ENCODE measurements at places on chromosomes 4 and X.

DNA sequence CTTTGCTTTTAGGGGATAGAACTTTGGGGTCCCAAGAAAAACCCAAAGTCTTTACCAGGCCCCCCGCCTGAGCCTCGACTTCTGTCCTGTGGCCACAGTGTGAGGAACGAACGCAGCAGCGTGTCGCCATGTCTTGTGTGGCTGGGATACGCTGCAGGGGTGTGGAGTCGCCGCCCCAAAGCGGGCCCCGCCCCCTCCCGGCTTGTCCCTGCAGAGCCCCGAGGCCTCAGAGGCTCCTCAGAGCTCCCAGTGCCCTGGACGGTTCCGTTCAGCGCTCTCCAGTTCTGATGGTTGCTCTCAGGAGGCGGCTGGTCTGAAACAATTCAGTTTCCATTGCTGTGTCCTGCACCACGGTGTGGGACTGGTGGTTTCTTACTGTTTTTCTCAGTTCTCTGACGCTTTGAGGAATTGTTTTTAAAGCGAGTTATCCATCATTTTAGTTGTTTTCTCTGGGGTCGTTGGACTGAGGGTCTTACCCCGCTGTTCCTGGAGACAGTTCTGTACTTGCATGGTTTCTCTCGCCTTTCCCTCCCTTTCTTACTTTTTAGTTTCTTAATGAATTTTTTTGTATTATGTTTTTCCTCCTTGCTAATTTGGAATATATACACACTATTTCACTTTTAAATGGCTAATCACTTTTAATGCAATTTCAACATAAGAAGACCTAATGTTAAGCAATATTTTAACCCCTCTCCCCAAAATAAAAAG is 1.6 kb upstream of the IDUA start:
- DNase-seq, result no peak

DNA sequence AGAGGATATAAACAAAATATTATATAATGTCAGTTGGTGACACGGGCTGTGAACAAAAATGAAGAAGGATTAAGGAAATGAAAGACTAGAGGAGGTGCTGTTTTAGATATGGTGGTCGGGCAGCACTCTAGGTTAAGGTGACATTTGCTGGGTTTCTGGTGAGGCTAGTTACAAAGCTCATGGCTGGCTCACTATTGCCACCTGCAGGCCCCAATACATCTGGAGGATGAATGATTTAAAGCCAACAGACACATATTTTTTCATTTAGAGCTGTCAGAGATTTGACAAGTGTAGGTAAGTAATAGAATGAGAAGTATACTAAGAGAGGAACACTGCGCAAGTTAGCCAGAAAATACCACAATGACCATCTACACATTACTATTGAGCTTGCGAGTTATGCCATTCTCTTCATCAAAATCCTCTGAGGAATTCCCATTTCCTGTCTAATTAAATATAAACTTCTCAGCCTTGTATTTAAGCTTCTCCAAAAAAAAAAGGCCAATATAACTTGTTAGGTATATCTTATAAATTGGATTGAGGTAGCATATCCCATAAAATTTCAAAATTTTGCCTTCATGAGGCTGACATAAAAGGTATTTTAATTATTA is 6.4 kb upstream of the FGG start:
- DNase-seq, result peak; percentile 64

DNA sequence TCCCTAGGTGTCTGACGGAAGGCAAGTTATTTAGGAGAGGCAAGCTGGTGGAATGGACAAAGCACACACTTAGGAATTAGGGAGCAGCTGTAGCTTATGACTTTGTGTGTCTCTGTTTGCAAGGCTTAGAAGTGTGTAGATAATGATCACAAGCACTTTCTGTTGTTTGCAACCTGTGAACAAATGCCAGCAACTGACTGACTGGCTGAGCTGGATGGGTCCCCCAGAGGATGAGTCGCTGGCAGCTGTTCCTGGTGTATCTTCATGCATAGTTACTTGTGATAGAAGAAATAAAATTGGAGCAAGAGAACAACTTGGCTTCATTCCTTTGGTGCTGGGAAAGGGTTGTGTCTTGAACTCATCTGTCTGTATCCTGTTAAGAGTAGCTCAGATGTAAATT is 64.2 kb upstream of the BEND4 start:
- no peak for DNase-seq

- DNase-seq, result no peak
Measured at GRCh38 chr4:9781343-9782135, at the start of gene DRD5. Gene DRD5 (plus strand): TSS chr4:9781634. CDS start chr4:9782030, 396 bp downstream.

DNA sequence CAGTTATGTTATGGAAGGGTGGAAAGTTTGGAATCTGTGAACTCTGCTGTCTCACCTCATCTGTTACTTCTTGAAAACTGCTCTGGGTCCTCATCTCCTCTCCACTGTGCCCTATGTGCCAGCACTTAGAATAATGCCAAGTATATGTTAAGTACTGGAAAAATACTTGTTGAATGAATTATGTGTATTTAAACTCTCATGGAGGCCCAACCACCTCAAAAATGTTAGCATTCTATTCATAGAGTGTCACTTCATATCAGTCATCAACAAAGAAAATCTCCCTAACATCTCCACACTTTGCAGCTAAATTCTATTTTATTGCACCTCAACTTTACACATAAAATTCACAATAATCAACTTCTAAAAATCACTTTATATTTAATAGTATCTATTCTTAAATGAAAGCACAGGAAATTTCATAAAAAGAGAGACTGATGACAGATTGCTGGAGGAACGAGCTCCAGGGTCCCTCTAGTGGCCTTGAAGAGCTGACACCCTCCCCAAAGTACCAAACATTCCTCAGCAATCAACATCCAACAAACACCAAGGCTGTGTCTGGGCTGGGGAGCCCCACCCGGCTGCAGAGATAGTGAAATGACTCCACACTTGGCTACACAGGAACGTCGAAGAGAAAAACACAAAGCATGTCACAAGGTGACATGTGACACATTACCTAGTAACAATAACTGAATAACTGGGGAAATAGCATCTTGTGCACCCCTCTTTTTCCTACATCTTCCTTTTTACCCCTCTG is 45.8 kb downstream of the SLC39A8 start:
- peak; percentile 59 for DNase-seq

- DNase-seq, result no peak
Measured at GRCh38 chr4:42596918-42597317, 60.0 kb downstream of the ATP8A1 start.

DNA sequence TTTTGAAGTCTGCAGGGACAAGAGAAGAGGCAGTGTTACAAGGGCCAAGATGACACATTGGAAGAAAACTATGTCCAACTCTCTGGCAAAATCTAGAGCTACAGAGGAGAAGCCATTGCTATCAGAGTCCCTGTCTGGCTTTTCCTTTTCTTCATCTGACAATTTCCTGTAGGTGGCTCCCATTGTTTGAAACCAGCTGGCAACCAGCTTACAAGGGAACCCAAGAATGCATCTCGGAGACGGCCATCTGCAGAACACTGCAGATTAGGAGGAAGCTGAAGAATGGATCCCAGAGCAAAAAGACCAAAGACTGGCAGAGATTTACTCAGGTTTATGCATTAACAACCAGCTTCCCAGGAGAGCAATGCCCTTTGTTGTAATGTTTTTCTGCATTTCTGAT is 216.2 kb upstream of the CTSO start:
- DNase-seq, result no peak

- no peak for DNase-seq
Measured at GRCh38 chr4:154435895-154436294, 55.7 kb downstream of the DCHS2 start.

GRCh38 chr4:103075435-103075893 is 1.1 kb downstream of the SLC9B2 start:
- DNase-seq, result peak; percentile 47

GRCh38 chr4:98496152-98496845 is 162.1 kb downstream of the TSPAN5 start:
- DNase-seq, result no peak

DNA sequence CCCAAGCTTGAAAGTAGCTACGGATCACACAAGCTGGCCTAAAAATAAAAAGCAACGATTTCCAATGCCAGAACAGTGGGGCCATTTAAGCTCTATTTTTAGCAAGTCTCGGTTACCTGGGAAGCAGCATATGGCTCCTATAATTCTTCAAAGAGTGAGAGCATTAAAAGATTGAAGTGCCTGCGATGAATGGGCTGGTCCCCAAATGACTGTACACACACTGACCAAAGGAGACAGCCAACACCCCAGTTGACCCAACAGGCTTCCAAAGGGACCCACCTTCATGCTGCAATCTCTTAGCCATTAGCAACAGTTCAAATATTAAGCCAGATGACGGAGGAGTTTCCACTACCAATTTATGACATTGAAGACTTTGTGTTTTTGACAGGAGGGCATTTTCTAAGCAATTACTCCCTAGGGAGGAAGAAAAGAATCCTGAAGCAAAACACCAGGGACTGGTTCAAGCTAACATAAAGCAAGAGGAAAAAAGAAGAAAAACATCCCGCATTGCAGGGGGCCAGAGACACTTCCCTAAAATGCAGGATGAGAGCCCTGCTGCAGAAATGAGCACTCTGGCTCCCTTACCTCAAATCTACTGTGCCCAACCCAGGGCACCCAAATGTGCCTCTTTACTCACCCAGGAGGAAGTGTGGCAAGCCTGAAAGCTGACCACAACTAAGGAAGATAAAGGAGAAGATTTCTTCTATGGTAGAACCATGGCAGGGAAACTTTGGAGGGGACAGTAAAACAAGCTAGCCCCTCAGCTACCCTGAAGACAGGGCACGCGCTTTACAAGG is 21.6 kb downstream of the SH3KBP1 start:
- DNase-seq, result peak; percentile 77

DNA sequence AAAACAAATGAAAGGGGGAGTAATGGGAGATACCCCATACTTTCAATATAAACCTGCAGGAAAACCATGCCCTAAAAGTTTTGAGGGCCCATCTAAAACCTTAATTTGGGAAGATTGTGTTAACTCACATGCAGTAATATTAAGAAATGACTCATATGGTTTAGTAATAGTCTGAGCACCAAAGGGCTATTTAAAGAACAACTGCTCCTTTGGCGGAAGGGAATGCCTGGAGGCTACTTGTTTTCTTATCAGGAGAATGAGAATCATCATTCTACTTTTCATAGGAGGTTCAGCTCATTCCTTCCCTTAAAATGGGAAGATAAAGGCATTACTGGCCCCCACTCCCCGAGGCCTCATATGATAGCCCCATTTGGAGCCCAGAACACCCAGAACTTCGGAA is 47.6 kb downstream of the SPIN3 start:
- no peak for DNase-seq

GRCh38 chrX:24396236-24396930 is 35.9 kb downstream of the SUPT20HL1 start:
- peak; percentile 1 for DNase-seq

DNA sequence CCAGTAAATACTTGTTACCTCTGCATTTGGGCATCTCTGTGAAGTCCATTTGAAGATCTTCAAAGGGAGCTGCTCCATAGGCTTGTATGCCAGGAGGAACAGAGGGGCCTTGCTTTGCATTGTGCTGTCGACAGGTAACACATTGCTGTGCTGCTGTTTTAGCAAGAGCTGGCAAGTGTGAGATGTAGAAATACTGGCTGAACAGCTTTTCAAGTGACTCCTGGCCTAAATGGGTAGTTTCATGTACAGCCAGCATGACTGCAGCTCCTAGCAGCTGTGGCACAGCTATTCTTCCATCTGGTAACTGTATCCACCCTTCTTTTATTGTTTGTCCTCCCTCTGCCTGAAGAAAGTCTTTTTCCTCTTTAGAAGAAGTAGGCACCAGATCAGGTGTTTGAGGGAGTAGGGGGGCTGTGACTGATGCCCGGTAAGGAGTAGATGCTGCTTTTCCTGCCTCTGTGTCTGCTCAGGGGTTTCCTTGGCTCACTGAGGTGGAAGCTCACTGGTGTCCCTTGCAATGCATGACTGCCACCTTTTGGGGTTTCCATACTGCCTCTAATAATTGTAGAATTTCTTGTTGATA is 965.3 kb downstream of the CCSER1 start:
- no peak for DNase-seq

- DNase-seq, result peak; percentile 87
Measured at GRCh38 chr4:38034986-38035882, 75.0 kb downstream of the PTTG2 start.

GRCh38 chrX:75230296-75230695 is 43.6 kb upstream of the UPRT start:
- no peak for DNase-seq

DNA sequence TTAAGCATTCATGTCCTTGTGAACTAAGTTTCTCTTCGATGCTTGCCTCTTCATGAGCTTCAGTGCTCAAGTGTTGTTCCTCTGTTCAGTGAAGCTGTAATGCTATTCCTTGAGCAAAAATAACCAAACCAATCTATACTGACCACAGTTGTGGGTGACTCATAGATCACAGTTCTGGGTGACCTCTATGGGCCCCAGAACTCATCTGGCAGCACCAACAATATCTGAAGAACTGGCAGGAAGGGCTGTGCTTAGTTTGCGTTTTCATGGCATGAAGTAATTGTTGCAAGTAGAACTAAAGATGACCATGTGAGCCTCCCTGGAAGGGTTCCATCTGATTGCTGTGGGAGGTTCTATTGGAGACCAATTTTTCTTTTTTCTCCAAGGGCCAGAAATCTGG is 106.2 kb downstream of the CCNG2 start:
- DNase-seq, result no peak

DNA sequence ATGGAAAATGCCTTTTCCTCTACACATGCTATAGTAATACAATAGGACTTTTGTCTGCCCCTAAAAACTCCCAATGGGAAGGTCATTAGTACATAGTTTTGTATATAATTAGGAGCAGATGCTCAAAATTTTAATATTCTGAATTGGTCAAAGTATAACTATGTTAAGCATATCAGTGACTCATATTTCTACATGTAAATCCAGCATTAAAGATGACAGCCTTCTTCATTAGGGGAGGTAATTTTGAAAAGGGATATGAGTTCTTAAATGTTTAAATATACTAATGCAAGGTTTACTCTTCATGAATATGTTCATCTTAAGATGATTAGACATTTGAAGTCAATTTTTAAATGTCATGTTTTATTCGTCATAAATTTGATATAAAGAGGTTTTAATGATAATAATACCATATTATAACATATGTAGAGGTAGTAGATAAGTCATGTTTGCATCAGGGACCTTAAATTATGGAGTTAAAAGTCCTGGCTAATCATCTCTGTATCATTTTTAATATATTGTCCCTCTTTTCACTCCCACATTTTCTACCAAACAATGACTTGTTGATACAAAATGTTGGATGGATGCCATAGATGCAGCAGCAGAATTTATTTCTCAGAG is 218.8 kb downstream of the STPG2 start:
- DNase-seq, result no peak

- no peak for DNase-seq
Measured at GRCh38 chr4:151519728-151520415, 110.9 kb downstream of the FHIP1A start.

DNA sequence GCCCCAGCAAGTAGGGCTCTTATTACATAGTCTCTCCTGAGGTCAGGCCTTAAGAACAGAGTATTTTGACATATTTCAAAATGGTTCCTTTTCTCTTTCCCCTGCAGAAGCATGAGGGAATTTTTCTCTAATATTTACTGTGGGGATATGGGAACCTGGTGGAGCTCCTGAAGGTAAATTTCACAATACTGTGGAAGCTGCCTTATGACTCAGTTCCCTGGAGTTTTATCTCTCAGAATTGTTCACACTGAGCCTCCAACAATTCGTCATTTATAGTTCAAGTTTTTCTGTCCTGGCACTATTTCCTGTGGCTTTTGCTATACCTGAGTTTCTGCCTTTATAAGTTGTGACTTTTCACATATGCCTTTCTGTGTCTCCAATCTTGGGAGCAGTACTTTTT is 607.2 kb upstream of the NDST4 start:
- DNase-seq, result no peak

Measured in Kasumi-1 (cell line).